ENCODE measurements at places on chromosomes 12 and 14. TPM values are rescaled to one million over a fixed set of nuclear protein-coding genes. Genes with fewer than 3 reads are reported as not detected.

Gene TOMM20L
- total RNA-seq, result not detected

Gene CCDC184
- 1.6 TPM for total RNA-seq

Gene KIF26A
- total RNA-seq, result 32.6 TPM

Gene STAC3
- not detected for total RNA-seq

Gene IL26
- total RNA-seq, result not detected

Gene KCNC2
- total RNA-seq, result not detected

Gene TAS2R13
- total RNA-seq, result 1.4 TPM

Gene MAPK1IP1L
- total RNA-seq, result 51.8 TPM

Gene SRP54
- total RNA-seq, result 87.7 TPM

Gene PAH
- not detected for total RNA-seq

Gene NRIP2
- 9.7 TPM for total RNA-seq

Gene PUS1
- total RNA-seq, result 22.7 TPM

Gene RDH11
- 25.1 TPM for total RNA-seq

Gene APOF
- total RNA-seq, result not detected

Gene PROX2
- not detected for total RNA-seq

Gene PLEK2
- 0.53 TPM for total RNA-seq

Gene TMCC3
- 11.0 TPM for total RNA-seq

Gene KCNH3
- not detected for total RNA-seq

Gene RPL10L
- not detected for total RNA-seq

Gene BCL7A
- total RNA-seq, result 3.2 TPM

Gene NPFF
- total RNA-seq, result 2.8 TPM

Gene MUCL1
- not detected for total RNA-seq

Gene ZFHX2
- 1.3 TPM for total RNA-seq

Gene ADCY6
- 65.0 TPM for total RNA-seq

Gene KLRF1
- total RNA-seq, result not detected

Gene RNFT2
- 0.21 TPM for total RNA-seq

Gene VSX2
- not detected for total RNA-seq

Gene CD163
- total RNA-seq, result 120 TPM

Gene GPRC5A
- 23.8 TPM for total RNA-seq

Gene SMCO2
- total RNA-seq, result not detected

Data from ascending aorta (tissue), 2 donors.